ENCODE measurements at places on chromosomes 12 and 14.

DNA sequence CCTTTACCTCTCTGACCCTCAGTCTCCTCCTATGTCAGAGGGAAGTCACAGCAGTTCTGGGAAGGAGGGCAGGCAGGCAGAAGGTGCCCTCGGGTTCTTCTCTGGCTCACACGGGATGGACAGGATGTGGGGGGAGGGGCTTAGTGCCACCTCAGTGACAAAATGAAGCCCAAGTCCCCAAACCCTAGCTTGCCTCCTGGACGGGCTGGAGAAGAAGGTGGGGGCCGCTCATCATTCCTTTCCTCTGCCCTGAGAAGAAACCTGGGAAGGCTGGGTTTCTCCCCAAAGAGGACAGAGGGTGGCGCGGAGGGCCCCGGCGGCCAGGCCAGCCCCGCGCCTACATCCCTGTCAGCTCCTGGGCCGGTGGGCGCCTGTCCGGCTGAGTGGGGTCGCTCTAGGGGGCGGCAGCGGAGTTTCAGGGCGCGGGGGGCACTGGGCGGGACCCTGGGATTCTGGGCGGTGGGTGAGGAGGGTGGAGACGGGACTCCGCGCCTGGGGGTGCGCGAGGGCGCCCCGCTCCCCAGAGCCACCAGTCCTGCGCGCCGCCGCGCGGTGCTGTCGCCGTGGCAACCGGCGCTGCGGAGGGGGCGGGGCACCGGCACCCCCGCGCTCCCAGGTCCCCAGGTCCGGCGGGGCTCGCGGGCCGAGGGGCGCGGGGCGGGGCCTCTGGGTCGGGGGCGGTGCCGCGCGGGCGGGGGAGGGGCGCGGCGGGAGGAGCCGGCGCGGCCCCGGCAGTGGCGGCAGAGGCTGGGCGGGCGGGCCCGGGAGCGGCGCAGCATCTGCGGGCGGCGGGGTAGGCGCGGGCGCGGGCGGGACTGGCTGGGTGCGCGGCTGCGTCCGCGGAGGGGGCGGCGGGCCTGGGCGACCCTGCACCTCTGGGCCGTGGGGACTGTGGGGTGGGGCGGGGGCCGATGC lies at the start of gene TMEM121:
TSS of gene TMEM121 (plus strand) at position 723 of the 915 bp plus-strand sequence. CDS start 2,252 bp downstream, outside the sequence.
- DNase-seq: no peak

DNA sequence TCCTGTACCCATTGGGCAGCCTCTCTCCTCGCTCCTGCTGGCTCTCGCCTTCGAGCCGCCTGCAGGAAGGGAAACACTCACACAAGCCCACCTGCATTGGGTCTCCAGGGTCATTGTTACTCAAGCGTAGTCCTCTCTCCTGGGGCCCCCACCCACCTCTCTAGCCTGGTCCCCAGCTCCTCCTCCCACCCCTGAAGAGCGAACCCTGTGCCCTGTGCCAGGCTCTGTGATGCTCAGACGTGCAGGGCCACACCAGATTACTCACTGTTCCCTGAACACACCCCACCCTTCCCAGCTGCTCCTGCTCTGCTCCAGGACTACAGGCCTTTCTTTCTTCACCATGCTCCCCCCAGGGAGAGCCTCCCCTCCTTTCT lies 88.1 kb downstream of the NINJ2 start:
- DNase-seq: no peak

DNA sequence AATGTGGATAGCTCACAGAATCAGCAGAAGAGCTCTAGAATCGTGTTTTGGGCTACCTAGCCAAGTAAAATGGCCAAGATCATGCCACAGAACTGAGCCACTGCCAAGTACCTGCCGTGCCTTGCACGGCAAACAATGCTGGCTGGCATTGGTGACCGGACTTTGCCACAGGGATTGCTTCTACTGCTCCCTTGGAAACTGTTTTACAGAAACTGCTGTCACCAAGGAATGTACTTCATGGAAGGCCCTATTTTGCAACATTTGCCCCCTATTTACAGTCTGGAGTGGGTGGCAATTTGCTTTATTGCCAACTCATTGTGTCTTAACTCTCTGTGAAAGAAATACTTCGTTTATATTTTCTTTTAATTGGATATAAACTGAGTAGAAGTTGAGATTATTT lies 49.0 kb downstream of the BORCS5 start:
- no peak for DNase-seq

- DNase-seq: no peak
Measured at GRCh38 chr12:108144080-108144479, 15.0 kb downstream of the WSCD2 start.

DNA sequence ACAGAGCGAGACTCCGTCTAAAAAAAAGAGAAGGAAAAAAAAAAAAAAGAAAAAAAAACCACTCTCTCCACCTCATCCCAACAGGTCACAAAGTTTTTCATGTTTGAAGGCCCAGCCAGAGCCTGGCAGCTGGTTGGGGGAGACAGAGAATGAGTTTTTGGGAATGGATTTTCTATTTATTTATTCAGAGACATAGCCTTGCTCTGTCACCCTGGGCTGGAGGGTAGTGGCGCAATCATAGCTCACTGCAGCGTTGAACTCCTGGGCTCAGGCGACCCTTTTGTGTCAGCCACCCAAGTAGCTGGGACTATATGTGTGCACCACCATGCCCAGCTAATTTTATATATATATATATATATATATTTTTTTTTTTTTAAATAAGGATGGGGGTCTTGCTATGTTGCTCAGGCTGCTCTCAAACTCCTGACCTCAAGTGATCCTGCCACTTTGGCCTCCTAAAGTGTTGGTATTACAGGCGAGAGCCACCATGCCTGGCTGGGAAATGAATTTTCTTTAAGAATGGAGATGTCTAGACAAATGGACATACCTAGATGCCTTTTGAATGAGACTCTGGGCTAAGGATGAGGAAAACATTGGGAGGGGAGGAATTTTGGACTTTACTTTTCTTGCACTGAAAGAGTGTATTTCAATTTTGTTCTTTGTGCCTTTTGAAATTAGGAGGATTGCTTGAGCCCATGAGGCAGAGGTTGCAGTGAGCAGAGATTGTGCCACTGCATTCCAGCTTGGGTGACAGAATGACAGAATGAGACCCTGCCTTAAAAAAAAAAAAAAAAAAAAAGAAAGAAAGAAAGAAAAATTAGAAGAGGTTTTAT lies 16.9 kb upstream of the PPP1R1A start:
- DNase-seq: no peak

GRCh38 chr14:33184587-33184986 lies 245.9 kb downstream of the NPAS3 start:
- DNase-seq: no peak

DNA sequence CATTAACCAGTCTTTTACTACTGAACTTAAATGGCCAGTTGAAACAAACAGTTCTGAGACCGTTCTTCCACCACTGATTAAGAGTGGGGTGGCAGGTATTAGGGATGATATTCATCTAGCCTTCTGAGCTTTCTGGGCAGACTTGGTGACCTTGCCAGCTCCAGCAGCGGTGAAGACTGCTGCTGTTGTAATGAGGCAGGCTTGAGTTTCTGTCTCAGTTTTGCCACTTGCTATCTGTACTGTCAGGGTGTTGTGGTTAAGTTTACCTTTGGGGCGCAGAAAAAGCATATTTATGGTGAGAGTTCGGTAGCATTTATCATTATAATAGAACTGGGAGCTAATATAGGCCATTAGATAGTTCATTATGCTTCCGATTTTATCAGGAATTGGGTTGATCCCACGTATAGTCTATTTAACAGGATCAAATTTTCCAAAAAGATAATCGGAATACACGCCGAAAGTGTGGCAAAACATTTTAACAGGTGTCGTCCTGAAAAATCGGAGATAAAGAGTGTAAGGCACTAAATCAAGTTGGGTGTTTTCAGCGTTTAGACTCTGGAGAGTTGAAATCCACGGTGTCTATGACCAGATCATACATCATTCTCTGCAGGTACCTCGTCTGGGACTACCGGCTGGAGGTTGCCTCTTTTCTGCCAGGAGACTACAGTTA lies 688 bp upstream of the NECAP1 start:
- no peak for DNase-seq

DNA sequence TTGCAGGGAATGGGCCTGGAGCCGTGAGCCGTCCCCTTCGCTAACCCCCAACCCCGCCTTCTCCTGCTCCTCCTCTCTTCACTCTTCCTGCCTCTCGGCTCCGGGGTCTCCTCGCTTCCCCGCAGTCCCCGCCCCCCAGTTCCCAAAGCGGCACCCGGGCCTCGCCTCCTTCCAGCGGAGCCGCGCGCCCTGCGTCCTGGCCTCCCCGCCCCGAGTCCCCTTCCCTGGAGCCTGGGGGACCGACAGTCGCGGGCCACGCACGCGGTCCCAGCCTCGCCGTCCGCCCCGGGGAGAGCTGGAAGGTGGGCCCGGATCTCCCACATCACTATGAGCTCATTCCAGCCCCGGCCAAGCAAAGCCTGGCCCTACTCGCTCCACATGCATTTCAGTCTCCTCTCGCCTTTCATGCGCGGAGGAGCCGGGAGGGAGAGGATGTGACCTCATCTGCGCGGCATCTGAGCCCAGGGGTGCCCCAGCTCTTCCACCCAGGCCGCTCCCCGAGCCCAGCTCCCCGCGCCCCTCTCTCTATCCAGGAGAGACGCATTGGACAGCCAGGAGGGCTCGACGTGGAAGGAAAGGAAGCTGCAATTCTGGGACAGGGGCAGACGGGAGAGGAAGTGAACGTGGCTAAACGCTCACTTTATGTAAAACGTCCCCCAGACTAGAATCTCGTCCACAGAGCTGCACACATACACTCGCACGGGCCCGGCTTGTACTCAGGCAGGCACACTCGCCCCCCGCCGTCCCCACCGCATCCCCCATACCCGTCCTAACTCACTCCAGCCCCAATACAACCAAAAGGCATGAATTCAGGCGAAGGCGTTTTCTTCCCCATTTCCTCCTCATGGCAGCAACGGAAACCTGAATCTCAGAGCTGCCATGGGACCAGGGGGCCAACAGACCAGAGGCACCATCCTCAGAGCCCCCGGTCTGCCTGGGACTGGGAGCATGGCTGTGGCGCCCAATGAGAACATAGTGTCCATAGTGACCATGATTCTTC lies 108.7 kb upstream of the CCND2 start:
- DNase-seq: peak; percentile 21

DNA sequence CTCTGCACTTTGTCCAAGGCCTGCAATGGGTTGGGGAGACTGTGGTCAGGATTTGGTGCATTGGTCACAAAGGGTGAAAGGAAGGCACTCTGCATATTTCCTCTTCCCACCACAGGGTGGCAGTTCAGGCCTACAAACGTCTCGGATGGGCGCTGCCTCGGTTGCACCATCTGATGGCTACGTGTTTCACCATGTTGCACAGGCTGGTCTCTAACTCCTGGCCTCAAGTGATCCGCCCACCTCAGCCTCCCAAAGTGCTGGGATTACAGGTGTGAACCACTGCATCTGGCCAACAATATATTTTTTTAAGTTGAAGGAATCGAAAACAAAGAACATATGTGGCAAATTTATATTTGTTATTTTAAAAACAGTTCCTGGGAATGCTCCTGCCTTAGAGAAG lies 35.1 kb downstream of the TMBIM6 start:
- DNase-seq: peak; percentile 40

DNA sequence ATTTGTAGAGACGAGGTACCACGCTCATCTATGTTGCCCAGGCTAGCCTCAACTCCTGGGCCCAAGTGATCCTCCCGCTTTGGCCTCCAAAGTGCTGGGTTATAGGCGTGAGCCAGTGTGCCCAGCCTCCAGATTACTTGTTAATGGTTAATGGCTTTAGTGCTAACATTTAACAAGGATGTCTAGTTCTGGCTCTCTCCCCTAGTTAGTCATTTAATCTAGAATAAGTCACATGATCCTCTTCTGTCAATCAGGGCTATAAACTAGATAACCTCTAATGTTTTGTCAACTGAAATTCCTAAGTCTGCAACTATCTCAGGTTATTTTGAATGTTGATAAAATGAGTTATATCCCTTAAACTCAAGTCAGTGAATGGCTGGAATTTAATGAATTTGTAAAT lies 15.7 kb downstream of the ACTR6 start:
- no peak for DNase-seq

- no peak for DNase-seq
Measured at GRCh38 chr12:56188778-56189098, 545 bp downstream of the SMARCC2 start.

- no peak for DNase-seq
Measured at GRCh38 chr12:18483698-18484325, 222.5 kb downstream of the PIK3C2G start.

DNA sequence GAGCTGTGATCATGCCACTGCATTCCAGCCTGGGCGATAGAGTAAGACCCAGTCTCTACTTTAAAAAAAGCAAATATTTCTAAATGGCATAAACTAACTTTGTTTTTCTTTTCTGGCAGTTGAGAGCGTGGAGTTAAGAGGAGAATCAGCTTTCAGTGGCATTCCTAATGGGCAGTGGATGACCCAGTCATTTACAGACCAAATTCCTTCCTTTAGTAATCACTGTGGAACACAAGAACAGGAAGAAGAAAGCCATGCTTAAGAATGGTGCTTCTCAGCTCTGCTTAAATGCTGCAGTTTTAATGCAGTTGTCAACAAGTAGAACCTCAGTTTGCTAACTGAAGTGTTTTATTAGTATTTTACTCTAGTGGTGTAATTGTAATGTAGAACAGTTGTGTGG lies 21.2 kb downstream of the TDG start:
- DNase-seq: no peak

DNA sequence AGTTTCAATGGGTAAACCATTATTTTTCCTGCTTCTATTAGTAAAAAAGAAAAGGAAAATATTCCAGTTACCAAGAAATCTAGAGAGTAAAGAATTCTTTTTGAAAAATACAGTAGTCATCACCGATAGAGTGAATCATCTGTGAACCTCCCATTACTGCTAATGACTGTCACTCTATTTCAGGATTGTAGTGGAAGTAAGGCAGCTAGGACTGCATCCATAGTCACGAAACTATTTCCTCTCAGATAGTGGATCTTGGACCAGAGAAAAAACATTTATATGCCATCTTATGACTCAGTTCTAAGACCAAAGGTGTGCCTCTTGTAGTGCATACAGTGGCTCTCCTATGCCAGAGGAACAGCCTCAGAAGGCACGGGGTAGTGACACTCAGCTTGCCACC lies 173.9 kb upstream of the PLEKHA5 start:
- no peak for DNase-seq

- no peak for DNase-seq
Measured at GRCh38 chr12:125299840-125300239, 234.6 kb downstream of the AACS start.

- no peak for DNase-seq
Measured at GRCh38 chr14:87688524-87688923, 304.5 kb downstream of the GALC start.

- DNase-seq: no peak
Measured at GRCh38 chr12:3961591-3961990, 88.4 kb upstream of the PARP11 start.

GRCh38 chr12:65464930-65465329 lies 186.4 kb downstream of the MSRB3 start:
- DNase-seq: no peak

- DNase-seq: no peak
Measured at GRCh38 chr14:92362781-92363235, 39.8 kb downstream of the SLC24A4 start.

GRCh38 chr12:6758506-6759095 lies 5.7 kb upstream of the MLF2 start:
- DNase-seq: no peak

- no peak for DNase-seq
Measured at GRCh38 chr12:52575256-52575655, 1.6 kb upstream of the KRT74 start.

GRCh38 chr14:77141214-77142004 lies at the start of gene ZDHHC22:
ZDHHC22 (minus strand) TSS chr14:77141791; CDS start chr14:77139738, 2,053 bp downstream.
- no peak for DNase-seq

All from HL-60 (cell line).